Fibroblast of lung (primary cell): ENCODE measurements at places on chromosomes 5 and 9.

DNA sequence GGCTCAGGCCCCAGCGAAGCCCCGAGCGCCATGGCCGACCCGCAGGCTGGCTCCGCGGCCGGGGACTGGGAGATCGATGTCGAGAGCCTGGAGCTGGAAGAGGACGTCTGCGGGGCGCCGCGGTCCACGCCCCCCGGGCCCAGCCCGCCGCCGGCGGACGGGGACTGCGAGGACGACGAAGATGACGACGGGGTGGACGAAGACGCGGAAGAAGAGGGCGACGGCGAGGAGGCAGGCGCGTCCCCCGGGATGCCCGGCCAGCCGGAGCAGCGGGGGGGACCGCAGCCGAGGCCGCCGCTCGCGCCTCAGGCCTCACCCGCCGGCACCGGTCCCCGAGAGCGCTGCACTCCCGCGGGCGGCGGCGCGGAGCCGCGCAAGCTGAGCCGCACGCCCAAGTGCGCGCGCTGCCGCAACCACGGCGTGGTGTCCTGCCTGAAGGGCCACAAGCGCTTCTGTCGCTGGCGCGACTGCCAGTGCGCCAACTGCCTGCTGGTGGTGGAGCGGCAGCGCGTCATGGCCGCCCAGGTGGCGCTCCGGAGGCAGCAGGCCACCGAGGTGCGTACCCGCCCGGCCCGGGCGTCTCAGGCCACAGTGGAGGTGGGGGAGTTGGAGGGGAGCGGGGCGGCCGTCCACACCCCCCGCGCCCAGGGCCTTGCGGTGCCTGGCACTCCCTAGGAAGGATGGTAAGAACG is 1.6 kb downstream of the DMRT2 start:
- DNase-seq: peak; percentile 1

GRCh38 chr5:2680979-2681378 is 70.5 kb downstream of the IRX2 start:
- no peak for DNase-seq

DNA sequence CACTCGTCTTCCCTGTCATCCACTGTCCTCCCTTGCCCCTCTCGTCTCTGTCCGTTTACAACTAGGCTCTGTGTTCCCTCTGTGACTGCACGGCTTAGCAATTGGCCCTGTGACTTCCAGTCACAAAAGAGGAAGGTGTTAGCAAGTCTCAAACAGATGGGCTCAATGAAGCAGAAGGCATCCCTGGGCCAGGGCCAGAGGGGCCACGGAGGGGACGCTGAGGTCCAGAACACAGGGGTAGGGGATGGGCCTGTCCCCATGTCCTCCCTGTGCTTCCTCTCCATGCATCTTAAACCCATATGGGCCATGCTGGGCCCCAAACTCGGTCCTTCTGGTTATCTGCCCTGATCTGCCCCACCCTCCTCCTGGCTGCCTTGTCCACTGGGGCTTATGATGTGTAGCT is at the start of gene CD72:
Gene CD72 (minus strand): TSS at position 89 of the 403 bp plus-strand sequence. CDS start 110 bp downstream, outside the sequence.
- no peak for DNase-seq

- DNase-seq: no peak
These were observed 47.1 kb upstream of the EBF1 start for GRCh38 chr5:159146839-159147238.

DNA sequence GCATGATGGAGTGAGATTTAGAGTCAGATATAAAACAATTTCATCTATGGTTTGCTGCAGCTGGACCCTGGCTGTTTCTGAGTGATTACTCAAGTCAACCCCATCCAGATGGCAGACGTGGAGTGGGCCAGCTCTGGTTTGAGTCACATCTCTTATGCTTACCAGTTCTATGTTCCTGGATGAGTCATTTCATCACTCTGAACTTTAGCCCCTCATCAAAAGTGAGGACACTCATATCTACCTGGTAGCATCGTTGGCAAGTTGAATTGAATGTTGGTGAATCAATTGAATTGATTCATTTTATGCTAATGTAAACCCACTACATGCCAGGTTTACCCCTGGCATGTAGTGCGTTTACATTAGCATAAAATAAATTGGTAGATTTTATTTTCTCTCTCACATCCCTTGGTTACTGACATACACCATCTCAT is 176.4 kb downstream of the FGF18 start:
- DNase-seq: peak; percentile 94

- DNase-seq: no peak
These were observed 240.0 kb downstream of the SMARCA2 start for GRCh38 chr9:2255128-2255527.

DNA sequence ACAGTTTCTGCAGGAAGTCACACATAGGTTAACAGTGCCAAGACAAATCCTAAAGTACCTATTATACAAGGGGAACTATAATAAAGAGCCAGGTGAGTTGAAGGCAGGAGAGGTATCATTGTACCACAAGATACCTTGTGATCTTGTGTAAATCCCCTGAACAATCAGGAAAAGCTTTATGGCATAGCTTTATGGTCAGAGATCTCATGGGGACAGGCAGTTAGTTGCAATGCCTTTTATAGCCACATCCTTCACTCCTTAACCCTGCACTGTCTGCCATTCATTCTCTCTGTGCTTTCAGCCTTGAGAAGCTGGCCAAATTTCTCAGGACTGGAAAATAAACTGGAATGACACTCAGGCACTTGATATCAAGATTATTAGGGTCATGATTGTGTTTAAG is 97.0 kb downstream of the GHR start:
- DNase-seq: no peak

DNA sequence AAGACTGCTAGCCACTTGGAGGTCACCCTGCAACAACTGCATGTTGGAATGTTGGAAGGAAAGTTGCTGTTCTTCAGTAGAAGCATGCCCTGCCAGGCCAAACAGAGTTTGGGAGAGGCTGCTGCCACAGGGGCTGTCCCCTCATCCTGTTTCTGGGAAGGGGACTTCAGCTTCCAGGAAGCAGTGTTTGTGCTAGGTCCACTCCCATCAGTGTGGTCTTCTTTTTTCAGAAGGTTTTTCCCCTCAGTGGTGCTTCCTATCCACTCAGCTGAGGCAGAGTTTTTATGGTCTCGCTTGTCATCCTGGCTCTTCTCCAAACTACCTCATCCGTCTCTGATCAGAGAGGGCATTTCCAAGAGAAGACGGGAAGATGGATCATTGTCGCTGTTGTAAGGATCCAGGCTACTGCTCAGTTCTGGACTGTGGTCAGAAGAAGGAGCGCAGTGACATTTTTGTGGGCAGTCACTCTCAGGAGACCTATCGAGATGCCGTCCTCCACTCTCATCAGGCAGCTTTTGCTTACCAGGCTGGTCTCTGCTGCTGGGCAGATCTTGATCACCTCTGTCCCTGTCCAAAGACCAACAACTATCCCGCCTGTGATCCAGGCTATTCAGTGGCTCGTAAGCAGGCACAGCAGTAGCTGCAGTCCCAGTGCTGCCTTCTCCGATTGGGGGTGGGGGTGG is 97.8 kb upstream of the C5orf63 start:
- peak; percentile 5 for DNase-seq

DNA sequence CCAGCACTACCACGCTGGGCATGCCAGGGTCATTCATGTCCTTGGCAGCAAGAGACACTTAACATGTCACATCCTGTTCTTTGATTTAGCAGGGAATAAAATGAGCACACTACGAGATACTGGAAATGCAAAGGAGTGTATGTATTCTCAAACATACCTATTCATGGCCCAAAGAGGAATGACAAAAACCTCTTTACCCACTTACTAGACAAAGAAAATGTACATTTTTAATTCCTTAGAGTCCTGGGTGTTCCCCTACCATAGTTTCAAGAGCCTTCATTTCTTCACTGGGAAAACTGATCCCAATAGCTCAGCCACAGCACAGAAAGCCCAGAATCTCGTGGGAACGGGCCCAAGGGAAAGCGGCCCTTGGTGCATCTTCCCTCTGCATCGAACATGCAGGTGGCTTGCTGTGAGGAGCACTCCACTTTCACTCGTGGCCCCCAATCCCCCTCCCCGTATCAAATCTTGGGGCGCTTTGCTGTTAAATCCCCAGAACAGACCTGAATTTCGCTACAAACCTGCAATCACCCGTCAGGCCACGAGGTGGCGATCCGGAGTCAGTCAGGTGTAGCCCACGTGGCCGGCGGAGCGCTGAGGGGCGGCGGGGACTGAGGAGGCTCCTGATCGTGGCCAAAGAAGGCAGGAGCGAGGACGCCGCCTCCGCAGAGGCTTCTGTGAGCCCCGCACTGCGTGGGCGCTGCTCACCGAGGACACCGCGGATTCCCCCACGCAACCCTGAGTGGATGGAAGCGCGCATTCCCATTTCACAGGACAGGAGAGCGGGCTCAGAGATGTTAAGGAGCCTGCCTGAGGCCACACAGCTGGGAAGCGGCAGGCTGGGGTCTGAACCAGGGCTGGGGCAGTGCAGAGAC is 91.4 kb downstream of the LMX1B start:
- DNase-seq: peak; percentile 48

GRCh38 chr9:109568568-109569210 is 70.6 kb upstream of the PTPN3 start:
- no peak for DNase-seq

- no peak for DNase-seq
These were observed 37.6 kb downstream of the EPB41L4A start for GRCh38 chr5:112381521-112381920.

DNA sequence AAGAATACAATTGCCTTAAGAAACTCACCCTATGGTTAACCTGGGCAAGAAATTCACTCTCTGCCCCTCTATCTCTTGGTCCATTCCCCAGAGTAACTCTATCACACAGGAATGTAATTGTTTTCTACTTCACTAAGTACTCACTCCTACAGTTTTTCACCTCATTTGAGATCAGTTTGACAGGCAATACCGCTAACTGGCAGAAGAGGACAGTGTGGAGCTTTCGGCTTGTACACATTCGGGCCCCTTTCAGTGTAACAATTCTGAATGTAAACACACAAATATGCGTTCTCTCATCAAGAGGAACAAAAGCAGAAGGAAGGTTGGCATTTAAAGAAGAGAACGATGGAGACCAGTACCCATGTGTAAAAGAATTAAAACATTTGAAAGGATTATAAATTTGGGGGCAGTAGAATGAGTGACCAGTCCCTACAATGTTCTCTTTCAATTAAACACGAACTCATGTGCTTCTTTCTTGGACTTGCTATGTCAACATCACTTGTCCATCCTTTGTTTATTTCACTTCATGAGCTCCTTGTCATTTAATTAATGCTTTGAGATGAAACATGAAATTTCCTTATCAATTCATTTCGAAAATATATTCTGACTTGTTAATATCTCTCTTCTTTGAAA is 188.5 kb upstream of the GRAMD2B start:
- peak; percentile 40 for DNase-seq

DNA sequence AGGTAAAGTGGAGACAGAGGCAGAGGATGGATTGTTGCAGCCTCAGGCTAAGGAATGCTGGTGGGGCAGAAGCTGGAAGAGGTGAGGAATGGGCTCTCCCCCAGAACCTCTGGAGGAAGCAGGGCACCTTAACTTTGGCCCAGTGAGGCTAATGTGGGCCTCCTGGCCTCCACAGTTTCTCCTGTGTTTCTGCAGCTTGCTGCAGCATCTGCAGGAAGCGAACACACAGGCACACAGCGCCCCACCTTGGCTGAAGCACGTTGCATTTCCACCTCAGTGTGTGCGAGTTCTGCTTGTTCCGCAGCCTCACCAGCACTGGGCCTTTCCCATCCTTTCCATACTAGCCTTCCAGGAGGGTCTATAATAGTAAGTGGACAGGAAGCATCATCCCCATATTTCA is 27.2 kb upstream of the ASS1 start:
- DNase-seq: no peak

DNA sequence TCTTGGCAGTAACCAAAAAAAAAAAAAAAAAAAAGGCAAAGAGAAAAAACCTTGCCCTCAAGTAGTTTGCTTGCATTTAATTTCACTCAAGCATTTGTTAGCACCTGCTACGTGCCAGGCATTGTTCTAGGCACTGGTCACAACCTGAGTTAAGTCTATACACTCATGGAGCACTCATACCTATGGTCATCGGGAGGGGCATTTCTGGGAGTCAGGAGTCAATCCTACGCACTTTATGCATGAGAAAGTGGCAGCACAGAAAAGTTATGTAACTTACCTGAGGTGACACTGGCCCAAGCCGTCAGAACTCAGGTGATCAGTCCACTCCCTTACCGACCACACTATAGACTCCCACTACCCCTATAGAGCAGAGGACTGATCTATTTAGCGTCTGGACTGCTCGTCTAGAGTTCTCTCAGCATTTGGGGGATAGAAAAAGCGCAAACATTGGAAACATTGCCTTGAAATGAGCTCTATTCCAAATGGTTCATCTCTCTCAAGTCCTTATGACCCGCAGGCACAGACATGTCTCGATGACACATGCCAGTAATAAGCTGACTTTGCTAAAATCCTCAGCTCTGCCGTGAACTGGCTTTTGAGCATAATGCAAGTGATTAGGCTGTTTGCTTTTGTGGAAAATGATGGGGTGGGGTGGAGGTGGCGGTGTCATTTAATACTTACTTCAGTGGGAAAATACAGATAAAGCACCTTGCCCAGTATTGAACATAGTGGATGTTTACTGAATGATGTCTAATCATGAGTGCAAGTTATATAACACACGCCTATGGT is 160.2 kb downstream of the ARHGEF28 start:
- DNase-seq: no peak

GRCh38 chr9:95857896-95858295 is 17.6 kb upstream of the ERCC6L2 start:
- DNase-seq: no peak
